ENCODE measurements at places on chromosomes 4 and X.

DNA sequence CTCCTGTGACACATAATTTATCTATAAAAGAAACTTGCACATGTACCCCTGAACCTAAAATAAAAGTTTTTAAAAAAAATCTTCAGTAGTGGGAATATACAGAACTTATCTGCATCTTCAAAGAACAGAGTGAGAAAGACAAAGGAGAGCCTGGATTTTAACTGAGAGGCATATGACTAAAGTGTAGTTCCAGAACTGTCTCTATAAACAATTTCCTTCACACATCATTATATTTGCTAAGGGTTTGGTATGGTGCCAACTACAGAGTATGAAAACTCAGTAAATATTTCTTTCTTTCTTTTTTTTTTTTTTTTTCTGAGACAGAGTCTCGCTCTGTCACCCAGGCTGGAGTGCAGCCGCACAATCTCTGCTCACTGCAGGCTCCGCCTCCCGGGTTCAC is 49.9 kb upstream of the NFKB1 start:
- no peak for DNase-seq

DNA sequence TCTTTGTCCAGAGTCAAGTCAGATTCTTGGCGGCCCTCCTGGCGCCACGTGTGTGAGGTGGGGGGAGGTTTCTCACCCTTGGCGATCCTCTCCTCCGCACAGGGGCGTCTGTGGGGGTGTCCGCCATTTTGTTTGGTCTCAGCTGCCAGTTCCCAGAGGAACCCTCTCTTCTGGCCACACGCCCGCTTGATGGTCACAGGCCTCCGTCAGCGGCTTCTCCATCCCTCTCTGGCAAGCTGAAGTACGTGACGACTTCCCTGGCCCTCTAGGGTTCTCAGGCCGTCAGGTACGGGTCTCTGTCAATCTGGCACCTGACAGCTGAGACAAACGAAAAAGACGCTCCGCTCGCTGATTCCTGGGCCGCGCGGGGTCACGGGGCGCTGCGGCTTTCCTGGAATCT is 272.6 kb downstream of the TRIML1 start:
- no peak for DNase-seq

- DNase-seq: peak; percentile 45
Measured at GRCh38 chrX:118254611-118255010, 91.3 kb upstream of the WDR44 start.

GRCh38 chrX:118503260-118504041 is 7.8 kb downstream of the DOCK11 start:
- DNase-seq: no peak

GRCh38 chr4:79603681-79604080 is 195.7 kb upstream of the GK2 start:
- DNase-seq: no peak

DNA sequence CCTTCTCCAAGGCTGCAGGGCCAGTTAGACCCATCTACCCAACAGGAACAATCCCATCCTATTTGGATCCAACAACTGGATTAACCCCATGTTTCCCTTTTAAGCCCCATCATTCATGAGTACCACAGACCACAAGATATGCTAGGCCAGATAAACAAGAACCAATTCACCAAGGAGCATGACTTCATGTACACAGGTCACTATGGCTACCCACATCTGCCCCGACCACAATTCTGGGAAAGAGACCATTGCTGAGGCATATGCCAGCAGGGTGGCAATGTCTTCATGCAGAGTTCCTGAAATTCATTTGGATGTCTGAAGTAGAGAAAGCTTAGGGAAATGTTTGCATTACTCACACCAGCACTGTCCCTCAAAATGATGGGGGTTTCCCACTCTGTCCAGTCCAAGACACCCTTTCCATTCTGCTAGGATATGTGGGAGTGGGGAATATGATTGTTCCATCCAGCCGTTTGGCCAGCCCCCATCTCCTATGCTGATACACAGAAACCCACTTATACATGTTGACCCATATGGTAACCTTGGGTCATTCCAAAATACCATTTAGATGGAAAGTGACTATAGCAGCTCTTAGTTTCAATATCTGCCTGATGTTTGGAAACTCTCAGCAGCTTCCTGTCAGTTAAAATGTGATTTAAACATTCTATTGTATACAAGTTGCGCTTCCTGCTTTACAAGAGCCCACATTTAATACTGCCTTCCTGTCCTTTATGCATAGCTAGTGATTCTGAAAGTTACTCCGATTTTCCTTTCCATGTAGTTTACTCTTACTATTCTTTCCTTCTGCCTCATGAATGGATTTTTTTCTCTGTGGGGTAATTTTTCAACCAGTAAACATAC is 129.0 kb downstream of the AMMECR1 start:
- no peak for DNase-seq

DNA sequence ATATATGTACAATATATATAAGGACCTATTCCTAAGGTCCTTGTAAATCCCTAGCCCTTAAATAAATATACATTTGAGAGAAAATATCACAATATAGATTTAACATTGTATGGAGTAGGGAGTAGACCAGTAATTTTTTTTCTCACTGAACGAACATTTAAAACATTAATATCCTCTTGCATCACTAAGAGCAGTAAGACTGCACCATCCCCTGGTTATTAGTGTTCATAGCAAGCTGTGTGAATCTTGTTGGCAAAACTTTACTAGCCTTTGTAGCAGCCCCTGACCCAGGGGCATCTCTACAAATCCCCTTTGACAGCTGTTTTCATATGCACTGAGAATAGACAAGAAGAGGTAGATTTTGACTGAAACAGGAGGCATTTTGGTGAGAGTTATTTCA is 146.5 kb downstream of the IL1RAPL2 start:
- no peak for DNase-seq

DNA sequence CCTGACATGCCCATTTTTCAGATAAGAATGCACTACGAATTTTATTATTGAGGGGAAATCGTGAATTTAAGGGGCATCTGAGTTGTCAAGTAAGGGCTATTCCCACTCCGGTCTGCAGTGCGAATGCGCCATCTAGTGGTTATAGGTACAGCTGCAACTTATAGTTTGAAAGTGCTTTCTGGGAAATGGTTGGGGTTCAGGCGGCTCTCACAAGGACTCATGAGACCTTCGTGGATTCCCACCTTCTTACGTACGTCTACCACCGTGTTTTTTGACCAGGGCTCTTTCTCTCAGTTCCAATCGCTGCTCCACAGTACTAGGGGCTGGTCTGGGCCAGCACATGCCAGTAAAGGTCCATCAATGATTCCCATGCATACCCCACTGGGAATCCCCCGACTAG is 12.3 kb downstream of the MSL3 start:
- DNase-seq: no peak

- no peak for DNase-seq
Measured at GRCh38 chr4:11704186-11704830, 275.6 kb upstream of the HS3ST1 start.

DNA sequence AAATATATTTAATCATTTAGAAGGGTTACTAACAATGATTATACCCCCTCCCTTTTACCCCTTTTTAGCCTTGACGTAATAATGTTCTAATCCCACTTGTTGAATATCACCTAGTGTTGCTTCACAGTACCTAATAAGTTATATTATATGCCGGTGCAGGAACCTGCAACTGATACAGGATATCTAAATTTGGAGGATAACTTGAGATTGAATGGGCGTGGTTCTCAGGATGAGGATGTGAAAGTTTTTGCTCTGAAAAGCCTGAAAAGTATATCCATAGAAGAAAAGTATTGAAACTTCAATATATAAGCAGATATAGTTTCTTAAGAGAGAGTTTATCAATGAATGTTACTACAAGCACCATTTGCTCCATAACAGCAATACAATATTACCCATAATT is 59.8 kb downstream of the ZNF711 start:
- no peak for DNase-seq

DNA sequence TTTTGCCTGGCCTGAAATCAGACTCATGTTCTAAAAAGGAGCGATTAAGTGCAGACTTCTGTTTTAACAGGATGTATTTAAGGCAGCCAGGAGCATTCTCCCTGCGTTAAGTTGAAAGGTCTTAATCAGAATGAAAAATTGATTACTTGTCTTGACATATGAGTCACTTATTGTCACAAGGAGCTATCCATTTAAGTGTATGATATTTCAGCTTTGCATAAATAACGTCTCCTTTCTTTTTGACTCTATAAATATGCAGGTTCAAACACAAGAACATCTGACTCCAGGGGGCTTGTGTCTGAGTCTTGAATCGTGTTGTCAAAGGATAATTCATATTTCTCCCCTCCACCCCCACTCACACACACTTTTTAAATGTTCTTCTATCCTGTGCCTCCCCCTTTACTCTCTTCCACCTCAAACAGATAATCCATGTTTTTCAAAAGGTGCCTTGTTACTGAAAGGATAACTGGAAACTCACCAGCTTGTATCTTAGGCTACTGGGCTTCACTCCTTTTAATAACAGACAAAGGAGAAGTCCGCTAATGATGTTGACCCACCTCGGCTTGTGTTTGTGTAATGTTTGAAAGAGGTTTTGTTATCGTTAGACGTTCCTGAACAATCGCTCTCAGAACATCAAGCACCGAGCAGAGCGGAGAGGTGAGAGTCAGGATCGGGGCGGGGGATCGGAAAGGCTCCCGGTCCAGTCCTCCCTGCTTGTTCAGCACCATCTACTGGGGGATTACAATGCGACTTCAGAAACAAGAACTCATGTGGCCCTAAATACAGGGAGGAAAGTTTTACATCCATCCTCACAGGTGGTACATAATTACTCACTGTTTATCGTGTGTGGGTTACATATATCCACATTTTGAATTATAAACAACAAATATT is 107.5 kb upstream of the RPL34 start:
- DNase-seq: peak; percentile 69

GRCh38 chr4:174826660-174827059 is 2.4 kb downstream of the GLRA3 start:
- DNase-seq: no peak

DNA sequence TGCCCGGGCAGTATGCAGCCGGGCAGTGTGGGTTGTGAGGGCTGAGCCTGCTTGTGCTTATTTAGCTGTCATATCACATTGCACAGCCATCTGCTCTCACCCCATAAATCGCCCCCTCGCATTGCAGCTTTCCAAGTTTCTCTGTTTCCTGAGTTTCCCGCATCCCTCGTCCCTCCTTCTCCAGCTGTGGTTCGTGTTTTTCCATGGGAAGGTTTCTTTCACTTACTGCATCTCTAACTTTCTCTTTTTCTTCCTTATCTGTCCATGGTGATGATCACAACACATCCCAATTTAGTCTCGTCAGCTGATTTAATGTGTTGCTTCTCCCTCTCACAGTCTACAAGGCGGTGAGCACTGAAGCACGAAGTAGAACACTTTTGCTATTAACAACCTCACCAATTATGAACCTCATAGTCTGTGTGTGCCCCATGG is 118.1 kb downstream of the ENPP6 start:
- no peak for DNase-seq

DNA sequence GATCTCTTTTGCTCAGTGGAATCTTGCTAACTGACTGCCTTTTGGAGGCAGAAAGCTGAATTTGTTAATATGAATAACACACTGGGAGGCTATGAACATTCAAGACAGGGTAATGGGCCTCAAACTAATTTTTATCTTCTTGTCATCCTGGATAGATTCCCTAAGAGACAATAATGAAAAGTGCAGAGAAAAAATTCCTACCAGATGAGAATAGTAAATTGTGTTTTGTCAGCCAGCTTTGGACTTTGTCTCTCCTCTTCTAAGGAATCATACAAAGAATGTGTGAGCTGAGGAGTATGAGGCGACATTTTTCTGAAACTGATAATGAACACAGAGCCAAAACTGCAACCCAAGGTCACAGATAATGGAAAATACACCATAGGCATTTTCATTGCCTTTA is 649.3 kb downstream of the IQCM start:
- no peak for DNase-seq

DNA sequence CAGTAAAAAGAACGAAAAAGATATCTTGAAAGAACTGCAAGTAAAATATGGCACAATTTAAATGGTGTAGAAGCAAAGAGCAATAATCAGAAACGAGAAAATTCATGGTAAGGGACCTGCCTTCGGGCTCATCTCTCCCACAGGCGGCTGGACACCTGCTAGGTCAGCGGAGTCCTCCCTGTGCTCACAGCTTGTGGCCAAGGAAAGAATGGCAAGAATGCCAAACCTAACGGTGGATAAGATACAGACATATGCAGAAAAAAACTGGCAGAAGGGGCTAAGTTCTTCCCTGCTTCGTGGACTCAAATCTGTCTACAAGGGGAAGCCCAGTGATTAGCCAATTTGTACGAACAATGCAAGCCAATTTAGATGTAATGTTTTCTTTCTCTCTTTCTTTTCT is 152.1 kb upstream of the VCX start:
- DNase-seq: no peak

GRCh38 chr4:174503079-174503715 is 19.1 kb downstream of the HPGD start:
- DNase-seq: no peak

GRCh38 chrX:48937054-48937907 is 18.5 kb upstream of the PIM2 start:
- DNase-seq: no peak

DNA sequence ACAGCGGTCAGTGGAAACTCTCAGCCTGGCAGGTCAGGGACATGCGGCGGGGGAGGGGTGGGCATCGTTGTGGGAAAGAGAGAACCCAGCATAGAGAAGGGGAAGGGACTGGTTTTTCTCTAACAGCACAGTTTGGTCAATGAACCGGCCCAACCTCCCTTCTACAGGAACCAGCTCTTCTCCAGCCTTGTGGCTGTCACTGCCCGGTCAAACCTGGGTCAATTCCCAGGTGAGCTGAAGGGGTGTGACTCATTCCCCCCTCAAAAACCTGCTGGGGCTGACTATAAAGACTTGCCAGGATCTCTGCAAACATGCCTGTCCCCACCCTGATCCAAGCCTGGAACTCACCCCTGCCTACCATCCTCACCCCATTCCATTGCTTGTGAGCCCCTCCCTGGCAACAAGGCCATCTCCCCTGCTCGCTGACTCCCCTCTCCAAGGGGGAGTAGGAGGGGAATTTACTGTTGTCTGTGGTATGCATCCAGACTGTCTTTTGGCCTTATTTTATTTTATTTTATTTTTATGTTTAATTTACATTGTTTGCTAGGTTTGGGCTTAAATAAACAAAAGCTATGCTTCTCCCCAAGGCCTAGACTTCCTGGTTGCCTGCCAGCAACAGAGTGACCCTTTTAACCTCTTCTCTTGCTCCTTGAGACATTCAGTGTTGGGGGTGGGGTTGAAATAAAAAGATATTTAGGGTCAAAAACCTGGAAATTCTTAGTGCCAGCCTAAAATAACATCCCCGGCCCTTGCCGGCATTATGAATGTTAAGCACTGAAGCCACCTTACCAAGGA is 49.6 kb downstream of the TSC22D3 start:
- DNase-seq: no peak

DNA sequence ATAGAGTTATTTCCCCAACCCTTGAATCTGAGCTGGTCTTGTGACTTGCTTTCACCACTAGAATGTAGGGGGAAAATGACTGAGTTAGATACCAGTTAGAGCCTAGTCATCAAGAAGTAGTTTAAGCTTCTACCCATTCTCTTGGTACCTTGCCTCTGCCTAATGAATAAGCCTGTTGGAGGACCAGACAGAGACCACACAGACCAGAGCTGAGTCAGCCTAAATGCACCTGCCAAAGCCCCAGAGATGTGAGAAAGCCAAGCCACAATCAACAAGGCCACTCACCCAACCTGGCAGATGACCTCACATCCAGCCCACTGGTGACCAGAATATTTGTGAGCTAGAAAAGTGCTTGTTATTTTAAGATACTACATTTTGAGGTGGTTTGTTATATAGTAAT is 85.2 kb upstream of the DCLK2 start:
- DNase-seq: no peak

GRCh38 chrX:133849676-133850075 is 135.7 kb downstream of the GPC3 start:
- DNase-seq: no peak

GRCh38 chr4:185931986-185932385 is 120.0 kb upstream of the SORBS2 start:
- DNase-seq: no peak

Measured in NCI-H1092 (cell line).